ENCODE measurements at places on chromosomes 7 and 10. TPM values are rescaled to one million over a fixed set of nuclear protein-coding genes. Genes with fewer than 3 reads are reported as not detected.

Gene FGFBP3
- 0.65 TPM for total RNA-seq

Gene TSC22D4
- 88.5 TPM for total RNA-seq

Gene H2BK1
- total RNA-seq: not detected

Gene IFIT1B
- not detected for total RNA-seq

Gene CCDC6
- total RNA-seq: 49.1 TPM

Gene METTL27
- 1.5 TPM for total RNA-seq

Gene TMEM176A
- not detected for total RNA-seq

Gene SPDYE2
- not detected for total RNA-seq

Gene ADARB2
- total RNA-seq: not detected

Gene SH2D4B
- 0.11 TPM for total RNA-seq

Gene DPY19L1
- total RNA-seq: 17.9 TPM

Gene ABCA13
- not detected for total RNA-seq

Gene NACAD
- 0.71 TPM for total RNA-seq

Gene TRA2A
- 116 TPM for total RNA-seq

Gene FBXO24
- 5.6 TPM for total RNA-seq
